EH (cell line): ENCODE measurements at places on chromosomes 16 and 17.

- peak; percentile 22 for DNase-seq
Observed at GRCh38 chr17:1362964-1363363, 37.1 kb downstream of the YWHAE start.

DNA sequence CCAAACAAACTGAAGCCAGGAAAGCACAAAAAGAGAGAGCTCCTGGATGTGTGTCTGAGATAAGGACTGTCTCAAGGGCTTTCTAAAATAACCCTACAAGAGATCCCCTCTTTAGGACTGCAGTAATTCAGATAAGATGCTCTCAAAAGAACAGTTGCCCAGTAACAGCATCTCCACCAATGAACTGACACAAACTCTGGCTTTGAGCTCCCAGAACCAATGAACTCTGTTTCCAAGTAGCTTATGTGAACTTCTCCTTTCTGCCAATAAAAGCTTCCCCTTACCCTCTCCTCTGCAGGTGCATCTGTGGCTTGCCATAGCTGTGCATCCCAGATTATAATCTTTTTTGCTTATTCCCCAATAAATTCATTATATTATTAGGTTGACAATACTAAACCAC, 421.5 kb downstream of the SLC39A11 start:
- DNase-seq: no peak

DNA sequence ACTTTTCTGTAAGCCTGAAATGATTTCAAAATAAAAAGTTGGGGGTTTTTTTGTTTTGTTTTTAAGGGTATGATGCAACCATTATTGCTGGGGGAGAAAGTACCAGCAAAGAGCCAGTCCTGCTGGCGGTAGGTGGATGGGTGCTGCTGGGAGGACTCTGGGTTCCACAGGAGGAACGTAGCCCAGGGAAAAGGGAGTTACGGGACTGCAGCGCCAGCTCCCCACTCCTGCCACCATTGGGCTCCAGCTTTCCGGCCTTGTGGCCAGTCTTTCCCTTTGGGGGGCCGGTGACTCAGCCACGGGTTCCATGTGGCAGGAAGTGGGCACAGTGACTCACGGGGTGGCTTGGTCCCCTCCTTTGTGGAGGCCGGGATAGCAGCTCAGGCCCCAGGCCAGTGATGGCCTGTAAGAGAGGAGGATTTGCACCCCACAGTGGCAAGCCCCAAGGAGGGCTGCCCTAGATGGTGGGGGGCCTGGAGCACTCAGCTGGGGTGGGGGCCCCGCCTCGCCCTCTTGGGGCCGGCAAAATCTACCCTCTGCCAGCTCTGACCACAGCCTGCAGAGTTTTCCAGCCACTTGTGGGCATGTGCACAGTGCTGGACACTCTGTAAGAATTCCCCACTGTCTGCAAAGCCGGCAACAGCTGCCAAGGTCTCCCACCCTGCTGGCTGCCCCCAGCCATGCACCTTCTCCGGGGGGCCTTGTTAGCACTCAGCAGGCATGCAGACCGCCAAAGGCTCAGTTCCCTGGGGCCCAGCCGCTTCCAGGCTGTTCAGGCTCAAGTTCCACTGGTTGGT, 30.4 kb downstream of the SOCS3 start:
- peak; percentile 91 for DNase-seq

DNA sequence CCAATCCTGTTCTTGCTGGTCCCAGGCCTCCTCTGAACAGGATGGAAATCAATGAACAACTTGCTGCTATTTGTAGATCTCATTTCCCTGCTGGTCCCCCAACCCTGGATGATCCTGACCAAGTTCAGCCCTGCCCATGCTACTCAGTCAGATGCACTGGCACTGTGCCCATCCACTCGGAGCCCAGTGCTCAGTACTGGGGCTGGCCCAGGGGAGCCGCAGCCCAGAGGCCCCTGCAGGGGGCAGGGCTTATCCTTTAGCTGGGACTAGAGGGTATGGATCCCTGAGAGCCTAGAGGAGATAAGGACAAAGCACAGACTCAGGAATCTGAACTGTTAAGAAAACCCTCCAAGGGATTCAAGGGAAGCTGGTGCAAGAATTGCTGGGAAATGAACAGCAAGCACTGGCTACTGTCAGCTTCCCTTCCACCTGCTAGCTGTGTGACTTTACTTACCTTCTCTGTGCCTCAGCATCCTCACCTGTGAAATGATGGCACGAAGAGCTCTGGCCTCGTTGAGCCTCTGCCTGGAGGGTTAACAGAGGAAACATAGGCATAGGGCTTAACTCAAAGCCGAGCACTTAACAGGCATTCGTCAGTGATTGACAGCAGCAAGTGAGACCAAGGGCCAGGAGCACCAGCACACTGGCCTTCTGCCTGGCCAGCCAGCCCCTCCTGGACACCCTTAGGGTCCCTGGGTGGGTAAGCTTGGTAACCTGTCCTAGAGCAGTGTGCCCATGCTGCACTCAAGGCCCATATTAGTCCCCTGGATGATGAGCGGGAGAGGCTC, 29.8 kb upstream of the C1QL1 start:
- peak; percentile 34 for DNase-seq

DNA sequence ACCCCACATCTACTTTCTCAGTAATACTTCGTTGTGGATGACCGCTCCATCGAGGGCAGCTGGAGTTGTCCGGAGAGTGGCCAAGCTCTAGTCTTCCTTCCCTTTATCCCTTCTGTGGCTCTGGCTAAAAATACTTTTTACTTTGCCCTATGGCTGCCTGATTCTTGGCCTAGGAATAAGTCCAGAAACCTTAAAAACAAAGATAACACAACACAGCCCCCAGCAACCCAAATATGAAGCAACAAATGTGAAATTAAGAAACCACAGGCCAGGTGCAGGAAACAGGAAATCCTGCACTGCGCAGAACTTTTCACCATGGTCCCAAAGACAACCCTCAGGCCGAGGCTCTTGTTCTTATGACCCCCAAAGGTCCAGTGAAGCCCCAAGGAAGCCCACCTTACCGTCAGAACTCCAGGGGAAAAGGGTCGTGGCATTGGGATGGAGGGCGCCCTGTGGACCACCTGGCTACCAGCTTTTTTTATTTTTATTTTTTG, 26.0 kb downstream of the TK2 start:
- no peak for DNase-seq

DNA sequence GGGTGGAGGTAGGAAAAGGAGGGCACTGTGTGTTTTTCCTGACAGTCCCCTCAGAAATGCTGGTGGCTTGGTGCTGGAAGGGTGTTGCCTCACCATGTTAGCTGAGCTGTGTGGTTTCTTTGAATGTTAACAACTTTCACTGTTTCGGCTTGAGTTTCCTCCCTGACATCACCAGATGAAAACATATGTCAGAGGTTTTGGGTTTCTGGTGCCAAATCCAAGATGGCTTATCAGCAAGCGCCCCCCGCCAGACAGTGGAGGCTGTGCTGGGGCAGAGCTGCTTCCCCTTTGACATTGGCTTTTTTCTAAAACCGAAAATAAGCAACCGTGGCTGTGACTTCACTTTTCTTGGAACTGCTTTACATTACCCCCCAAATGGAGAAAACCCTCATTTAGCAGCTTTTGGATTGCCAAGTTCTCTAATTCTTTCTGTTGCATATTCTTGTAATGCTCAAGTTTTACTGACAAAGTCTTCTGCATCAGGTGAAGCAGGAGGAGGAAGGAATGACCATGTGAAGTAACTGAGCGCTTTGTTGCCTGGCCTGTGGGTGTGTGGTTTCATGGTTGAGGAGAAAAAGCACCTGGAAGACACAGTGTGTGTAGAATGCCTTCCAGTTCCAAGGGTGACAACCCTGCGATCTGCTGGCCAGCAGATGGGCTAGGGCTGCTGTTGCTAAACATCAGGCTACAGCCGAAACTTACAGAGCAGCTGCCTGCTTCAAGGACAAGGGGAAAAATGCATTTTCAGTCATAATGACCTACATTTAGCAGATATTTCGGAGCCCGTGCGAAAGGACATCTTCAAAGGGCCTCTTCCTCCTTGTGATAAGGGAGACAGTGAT, 9.7 kb downstream of the RMI2 start:
- DNase-seq: peak; percentile 26

DNA sequence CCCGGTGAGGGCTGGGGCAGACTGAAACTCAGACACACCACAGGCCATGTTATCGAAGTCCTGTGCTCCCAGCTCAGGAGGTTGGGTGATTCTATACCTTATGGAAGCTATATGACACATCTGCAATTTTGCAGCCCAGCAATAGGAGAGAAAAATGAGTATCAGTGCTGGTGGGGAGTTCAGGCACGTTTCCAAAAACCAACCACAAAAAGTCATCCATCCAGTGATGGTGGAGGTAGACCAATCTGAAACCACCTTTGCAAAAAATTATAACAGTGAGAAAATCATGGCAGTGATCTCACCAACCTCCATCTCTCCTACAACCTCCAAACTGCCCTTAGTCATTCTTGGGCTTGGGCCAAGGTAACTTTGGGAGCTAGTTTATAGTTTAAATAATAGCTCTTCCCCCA, 327.9 kb downstream of the SLC39A11 start:
- peak; percentile 39 for DNase-seq

- DNase-seq: no peak
Observed at GRCh38 chr16:30381291-30382041, 895 bp downstream of the SEPTIN1 start.

- no peak for DNase-seq
Observed at GRCh38 chr17:81866440-81867169, 4.5 kb downstream of the ARHGDIA start.

DNA sequence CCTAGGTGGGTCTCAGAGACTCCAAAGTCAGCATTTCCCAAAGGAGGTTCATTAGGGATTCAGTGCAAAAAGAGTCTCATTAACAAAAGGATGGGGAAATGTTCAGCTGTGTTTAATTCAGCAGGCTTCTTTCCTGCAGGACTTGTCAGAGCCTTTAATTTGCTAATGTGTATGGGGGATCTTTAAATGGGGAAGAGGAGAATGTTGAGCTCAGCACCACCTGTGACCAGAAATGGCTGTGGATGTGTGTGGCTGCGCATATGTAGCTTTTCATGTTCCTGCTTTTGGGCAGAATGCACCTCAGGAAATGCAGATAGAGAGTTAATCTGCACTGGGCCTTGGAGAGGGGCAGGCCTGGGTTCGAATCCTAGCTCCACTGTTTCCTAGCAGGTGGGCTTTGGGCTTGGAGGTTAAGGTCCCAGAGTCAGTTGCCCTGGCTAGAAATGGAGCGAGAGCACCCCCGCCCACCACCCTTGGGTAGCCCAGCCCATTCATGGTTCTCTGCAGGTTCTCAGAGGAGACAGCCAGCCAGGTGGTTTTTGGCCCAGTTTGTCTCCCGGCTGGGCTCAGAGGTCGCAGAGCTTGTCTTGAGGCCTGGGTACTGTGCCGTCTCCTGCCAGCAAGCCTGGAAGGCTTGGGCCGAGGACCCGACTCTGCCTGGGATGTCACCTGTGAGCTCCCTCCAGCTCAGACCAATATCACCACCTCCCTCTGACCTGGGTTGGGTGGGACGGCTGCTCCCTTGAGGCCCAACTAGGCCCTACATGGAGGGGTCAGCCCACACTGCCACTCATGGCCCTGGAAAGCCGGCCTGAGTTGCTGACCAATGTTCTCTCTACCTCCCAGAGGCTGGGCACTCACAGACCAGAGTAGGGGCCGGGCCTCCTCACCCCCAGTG, 9.3 kb downstream of the ADCY7 start:
- no peak for DNase-seq

DNA sequence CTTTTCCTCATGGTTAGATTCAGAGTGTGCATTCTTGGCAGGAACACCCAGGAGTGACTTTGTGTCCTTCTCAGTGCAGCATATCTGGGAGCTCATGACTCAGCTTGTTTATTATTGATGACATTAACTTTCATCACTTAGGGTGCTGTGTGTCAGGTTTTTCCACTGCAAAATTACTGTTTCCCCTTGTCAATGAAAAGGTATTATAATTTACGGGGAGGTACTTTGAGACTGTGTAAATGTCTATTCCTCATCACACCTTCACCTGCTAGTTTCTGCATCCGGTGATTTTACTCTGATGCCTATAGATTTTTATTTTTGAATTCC, 50.5 kb downstream of the WWP2 start:
- DNase-seq: peak; percentile 25

- DNase-seq: no peak
Observed at GRCh38 chr16:66263168-66263972, 103.1 kb upstream of the CDH5 start.

DNA sequence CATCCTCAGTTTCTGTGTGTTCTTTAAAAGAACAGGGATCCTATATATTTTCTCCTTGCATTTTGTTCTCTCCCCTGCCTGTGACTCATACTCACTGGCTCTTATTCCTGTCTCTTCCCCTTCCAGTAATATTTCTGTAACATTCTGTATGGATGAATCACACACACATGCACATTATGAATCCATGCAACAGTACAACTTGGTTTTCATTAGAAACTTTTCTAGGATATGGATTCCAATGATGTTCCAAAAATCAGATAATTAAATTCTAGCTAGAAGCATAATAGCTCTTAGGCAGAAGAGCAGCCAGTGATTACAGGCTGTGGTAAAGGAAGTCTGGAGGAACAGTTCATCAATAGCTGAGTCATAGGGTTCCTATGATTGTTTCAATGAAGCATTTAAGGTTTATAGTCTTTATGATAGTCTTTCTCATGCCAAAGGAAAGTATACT, 119.6 kb upstream of the PMFBP1 start:
- DNase-seq: peak; percentile 98

DNA sequence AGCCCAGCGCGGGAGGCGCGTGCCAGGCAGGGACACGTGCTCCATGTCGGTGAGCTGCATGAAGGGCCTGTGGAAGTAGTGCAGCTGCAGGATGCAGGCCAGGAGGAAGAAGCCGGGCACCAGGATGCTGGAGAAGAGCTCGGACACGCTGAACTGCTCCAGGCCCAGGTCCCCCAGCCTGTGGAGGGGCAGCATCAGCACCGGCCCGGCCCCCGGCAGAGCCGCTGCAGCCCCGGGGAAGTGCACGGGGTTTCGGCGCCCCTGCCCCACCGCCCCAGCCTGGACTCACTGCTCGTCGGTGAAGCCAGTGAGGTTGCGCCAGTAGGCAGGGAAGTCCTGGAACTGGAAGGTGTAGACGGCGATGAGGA, 28.0 kb downstream of the CTU2 start:
- DNase-seq: no peak

- no peak for DNase-seq
Observed at GRCh38 chr16:4859900-4860255, 12.6 kb downstream of the UBN1 start.

DNA sequence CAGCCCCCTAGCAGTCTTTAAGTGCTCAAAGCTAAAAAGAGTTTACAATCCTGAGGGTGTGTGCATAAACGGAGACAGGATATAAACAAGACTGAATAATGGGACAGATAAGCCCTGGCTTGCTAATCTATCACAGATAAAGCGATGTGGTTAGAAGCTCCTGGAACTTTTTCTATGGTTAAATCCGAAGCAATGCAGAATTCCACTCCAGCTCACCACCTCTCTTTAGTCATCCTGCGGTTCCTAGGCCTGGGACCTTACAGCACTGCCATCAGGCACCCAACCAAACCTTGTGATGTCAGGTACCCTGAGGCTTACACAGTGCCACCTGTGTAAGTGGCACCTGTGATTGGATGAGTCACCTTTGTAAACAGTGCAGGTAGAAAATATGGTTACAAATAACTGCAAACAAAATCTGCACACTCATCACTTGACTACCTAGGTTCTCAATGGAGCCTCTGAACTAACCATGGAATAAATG, 31.5 kb upstream of the B4GALNT2 start:
- peak; percentile 66 for DNase-seq

DNA sequence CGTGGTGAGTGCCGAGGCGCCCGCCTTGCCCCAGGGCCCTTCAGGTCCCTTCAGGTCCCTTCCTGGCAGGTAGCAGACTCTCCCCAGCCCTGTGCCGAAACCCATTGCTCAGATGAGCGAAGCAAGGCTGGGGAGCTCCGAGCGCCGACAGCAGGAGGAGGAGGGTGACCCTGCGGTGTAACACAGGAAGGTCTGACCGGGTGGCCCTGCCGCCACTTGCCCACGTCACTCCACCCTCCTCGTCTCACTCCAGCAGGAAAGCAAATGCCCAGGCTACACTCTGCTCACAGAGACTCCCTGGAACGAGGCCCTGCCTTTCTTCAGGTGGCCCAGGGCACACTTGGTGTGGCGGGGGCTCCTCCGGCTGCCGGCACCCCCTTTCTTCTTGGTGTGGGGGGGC, 57.2 kb downstream of the ACTG1 start:
- no peak for DNase-seq
